ENCODE measurements at places on chromosomes 4 and X. TPM values are rescaled to one million over a fixed set of nuclear protein-coding genes. Genes with fewer than 3 reads are reported as not detected.

DNA sequence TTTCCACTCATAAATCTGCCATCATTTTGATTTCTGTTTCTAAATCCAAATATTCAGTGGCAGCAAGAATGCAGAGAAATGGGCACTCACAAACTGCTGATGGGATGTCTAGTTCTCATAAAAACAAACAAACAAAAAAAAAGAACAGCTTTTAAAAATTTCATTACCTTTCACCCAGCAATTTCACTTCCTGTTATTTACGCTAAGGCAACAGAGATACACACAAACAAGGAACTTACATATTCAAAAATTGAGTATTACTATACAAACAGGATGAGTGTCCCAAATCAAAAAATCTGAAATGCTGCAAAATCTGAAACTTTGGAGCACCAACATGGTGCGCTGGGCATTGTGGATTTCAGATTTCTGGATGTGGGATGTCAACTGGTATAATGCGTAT lies 36.4 kb downstream of the FAT1 start:
- H3K27me3 ChIP-seq = no peaks in the 10 kb centered on the region
- H3K4me3 ChIP-seq = no peak overlapping the region
- no peak overlapping the region for H3K27ac ChIP-seq

DNA sequence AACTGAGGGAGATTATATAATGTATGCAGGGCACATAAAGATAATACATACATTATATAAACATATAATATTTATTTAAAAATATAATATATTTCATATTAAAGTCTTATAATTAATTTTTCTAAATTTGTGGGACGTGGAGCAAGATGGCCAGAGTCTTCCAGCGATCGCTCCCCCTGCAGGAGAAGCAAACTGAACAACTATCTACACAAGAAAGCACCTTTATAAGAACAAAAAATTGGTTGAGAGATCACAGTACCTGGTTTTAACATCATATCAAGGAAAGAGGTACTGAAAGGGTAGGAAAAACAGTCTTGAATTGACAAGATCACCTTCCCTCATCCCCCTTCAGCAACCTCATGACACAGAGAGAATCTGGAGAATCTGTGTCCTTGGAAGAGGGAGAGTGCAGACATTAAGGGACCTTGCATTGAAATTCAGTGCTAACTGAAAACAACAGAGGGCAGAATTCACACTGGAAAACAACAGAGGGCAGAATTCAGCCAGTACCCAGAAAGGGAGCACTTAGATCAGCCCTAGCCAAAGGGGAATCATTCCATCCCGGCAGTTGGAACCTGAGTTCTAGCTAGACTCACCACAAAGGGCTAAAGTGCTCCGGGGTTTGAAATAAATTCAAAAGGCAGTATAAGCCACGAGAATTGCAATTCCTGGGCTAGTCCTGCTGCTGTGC lies 262.5 kb upstream of the NDST3 start:
- H3K27me3 ChIP-seq = no peaks in the 10 kb centered on the region
- no peaks in the 10 kb centered on the region for H3K36me3 ChIP-seq
- H3K27ac ChIP-seq = no peak overlapping the region
- H3K4me1 ChIP-seq = no peaks in the 10 kb centered on the region
- H3K4me3 ChIP-seq = no peak overlapping the region

DNA sequence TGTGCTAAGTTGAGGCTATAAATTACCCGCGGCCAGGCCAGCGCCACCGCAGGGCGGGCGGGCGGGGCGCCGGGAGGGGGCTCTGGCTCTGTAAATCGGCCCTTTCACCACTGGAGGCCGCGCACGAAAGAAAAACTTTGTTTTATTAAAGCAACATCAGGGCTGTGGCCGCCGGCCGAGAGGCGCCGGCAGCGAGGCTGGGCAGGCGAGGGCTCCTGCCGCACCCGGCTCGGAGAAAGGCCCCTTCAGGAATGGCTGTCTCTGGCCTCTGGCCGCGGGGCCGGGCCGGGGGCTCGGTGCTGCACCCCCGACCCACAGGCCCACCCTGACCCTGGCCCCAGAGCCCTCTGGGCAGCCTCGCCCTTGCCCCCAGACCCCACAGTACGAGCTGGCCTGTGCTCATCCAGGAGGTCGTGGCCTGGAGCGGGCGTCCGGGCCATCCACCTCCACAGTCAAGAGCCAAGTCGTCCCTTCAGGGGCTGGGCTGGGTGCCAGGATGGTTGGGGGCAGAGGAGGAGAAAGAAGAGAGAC lies 29.5 kb upstream of the FGFR3 start:
- H3K4me3 ChIP-seq = no peak overlapping the region
- H3K4me1 ChIP-seq = peaks cover 23% of the 10 kb centered on the region
- DNase-seq = peak; percentile 69
- H3K36me3 ChIP-seq = no peaks in the 10 kb centered on the region
- H3K27me3 ChIP-seq = no peaks in the 10 kb centered on the region

DNA sequence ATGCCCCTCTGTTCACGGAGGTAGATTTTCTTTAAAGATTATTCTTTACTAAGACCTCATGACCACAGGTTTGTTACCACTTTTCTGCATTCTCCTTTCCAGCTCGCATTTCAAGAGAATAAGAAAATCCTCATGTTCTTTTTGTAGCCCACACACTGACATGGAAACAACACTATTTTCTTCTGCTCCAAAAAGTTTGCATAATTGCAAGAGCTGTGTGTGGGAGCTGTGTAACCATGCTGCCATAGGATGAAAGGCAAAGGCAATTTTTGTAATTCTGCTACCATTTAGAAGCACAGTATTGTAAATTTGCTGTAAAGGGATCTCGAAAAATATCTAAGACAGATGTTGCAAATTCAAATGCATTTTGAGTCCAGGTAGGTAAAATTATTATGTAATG lies 302.4 kb upstream of the EMCN start:
- H3K4me3 ChIP-seq = no peak overlapping the region
- H3K4me1 ChIP-seq = no peaks in the 10 kb centered on the region
- no peaks in the 10 kb centered on the region for H3K27me3 ChIP-seq
- H3K36me3 ChIP-seq = no peaks in the 10 kb centered on the region
- no peak for DNase-seq

GRCh38 chrX:103356858-103357257 lies 552 bp downstream of the TCEAL9 start:
- no peak overlapping the region for H3K27ac ChIP-seq
- no peak for DNase-seq
- H3K4me1 ChIP-seq = peaks cover 8% of the 10 kb centered on the region
- peak overlapping the region; percentile 75 for H3K4me3 ChIP-seq
- H3K27me3 ChIP-seq = no peaks in the 10 kb centered on the region

- H3K4me3 ChIP-seq = no peak overlapping the region
- H3K27me3 ChIP-seq = no peaks in the 10 kb centered on the region
- H3K36me3 ChIP-seq = no peaks in the 10 kb centered on the region
Observed at GRCh38 chrX:34918856-34919255, 23.7 kb upstream of the FAM47B start.

DNA sequence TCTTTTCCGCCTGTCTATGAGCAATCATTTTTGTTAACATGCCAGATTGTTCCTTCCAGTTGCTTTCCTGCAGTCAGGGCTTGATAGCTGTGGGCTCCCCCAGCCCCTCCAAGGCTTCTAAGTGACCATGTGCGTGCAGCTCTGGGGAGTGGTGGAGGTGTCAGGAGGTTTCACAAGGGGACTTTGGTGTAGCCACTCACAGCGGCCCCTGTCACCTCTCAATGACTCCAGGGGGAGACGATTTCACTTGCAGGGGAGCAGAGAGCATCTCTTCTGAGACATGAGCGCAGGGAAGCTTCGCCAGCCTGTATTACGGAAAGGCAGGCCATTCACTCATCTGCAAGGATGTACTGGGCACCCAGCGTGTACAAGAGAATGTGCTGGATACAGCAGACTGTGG lies 3.1 kb upstream of the GPR78 start:
- no peak overlapping the region for H3K27ac ChIP-seq
- no peaks in the 10 kb centered on the region for H3K27me3 ChIP-seq
- H3K4me1 ChIP-seq = peaks cover 13% of the 10 kb centered on the region
- DNase-seq = no peak
- no peak overlapping the region for H3K4me3 ChIP-seq

- H3K36me3 ChIP-seq = no peaks in the 10 kb centered on the region
- H3K4me1 ChIP-seq = no peaks in the 10 kb centered on the region
- no peak overlapping the region for H3K27ac ChIP-seq
- no peak overlapping the region for H3K4me3 ChIP-seq
Observed at GRCh38 chrX:21639775-21640174, 18.4 kb downstream of the KLHL34 start.

GRCh38 chrX:118630848-118631247 lies 96.6 kb upstream of the IL13RA1 start:
- H3K4me3 ChIP-seq = no peak overlapping the region
- no peaks in the 10 kb centered on the region for H3K36me3 ChIP-seq
- no peaks in the 10 kb centered on the region for H3K27me3 ChIP-seq
- H3K27ac ChIP-seq = no peak overlapping the region
- no peaks in the 10 kb centered on the region for H3K4me1 ChIP-seq

DNA sequence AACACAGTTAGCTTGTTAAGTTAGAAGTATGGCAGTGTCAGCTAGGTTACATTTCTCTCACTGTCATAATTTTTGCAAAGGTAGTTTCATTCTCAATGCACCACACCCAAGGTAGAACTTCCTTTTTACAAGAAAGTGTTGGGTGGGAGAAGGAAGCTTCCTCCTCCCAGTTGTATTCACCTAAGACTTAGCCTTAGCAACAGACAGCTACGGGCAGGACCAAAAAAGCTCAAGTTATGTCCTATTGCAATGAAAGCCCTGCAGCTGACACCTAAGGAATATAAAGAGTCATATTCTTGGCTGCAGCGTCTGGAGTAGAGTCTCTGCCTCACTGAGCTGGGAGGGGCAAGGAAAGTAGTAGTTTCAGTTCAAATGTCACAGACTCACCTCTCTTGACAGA lies 25.1 kb upstream of the PRDM8 start:
- H3K4me3 ChIP-seq = no peak overlapping the region
- no peaks in the 10 kb centered on the region for H3K36me3 ChIP-seq
- no peaks in the 10 kb centered on the region for H3K4me1 ChIP-seq
- H3K27me3 ChIP-seq = no peaks in the 10 kb centered on the region

The N4BP2 gene
- 20.7 TPM for total RNA-seq

The TEC gene
- total RNA-seq = 0.45 TPM

The CXCL1 gene
- total RNA-seq = not detected

The MAGEA11 gene
- not detected for total RNA-seq

The WDR19 gene
- total RNA-seq = 106 TPM

The TEX13D gene
- 2.0 TPM for total RNA-seq

The PDGFRA gene
- total RNA-seq = not detected

The C4orf36 gene
- total RNA-seq = not detected

Measured in Karpas-422 (cell line).